ENCODE measurements at places on chromosomes 5 and 9. TPM values are rescaled to one million over a fixed set of nuclear protein-coding genes. Genes with fewer than 3 reads are reported as not detected.

GRCh38 chr9:18390393-18390792 lies 83.6 kb upstream of the ADAMTSL1 start:
- H3K27ac ChIP-seq, result no peak overlapping the region
- no peaks in the 10 kb centered on the region for H3K36me3 ChIP-seq
- no peak overlapping the region for H3K4me3 ChIP-seq
- no peaks in the 10 kb centered on the region for H3K4me1 ChIP-seq
- no peak for DNase-seq

GRCh38 chr9:129811967-129812363 lies 9.0 kb downstream of the TOR1B start:
- peaks cover 7% of the 10 kb centered on the region for H3K36me3 ChIP-seq
- DNase-seq, result no peak
- H3K27ac ChIP-seq, result no peak overlapping the region
- H3K27me3 ChIP-seq, result no peaks in the 10 kb centered on the region
- H3K4me1 ChIP-seq, result peaks cover 3% of the 10 kb centered on the region
- H3K4me3 ChIP-seq, result no peak overlapping the region

GRCh38 chr5:149937610-149938009 lies 7.0 kb downstream of the PDE6A start:
- H3K4me3 ChIP-seq, result no peak overlapping the region
- no peaks in the 10 kb centered on the region for H3K36me3 ChIP-seq
- no peaks in the 10 kb centered on the region for H3K4me1 ChIP-seq
- H3K27ac ChIP-seq, result no peak overlapping the region

GRCh38 chr5:127068493-127069214 lies 4.6 kb downstream of the C5orf63 start:
- H3K4me1 ChIP-seq, result no peaks in the 10 kb centered on the region
- peaks cover 3% of the 10 kb centered on the region for H3K36me3 ChIP-seq
- H3K27ac ChIP-seq, result no peak overlapping the region
- DNase-seq, result no peak

CCL27 gene
- not detected for total RNA-seq

HACD4 gene
- 5.8 TPM for total RNA-seq
